Stimulated activated CD4-positive, alpha-beta T cell treated with anti-CD3 and anti-CD28 coated beads, Interleukin-4, amount 100 ng/mL, for 24 hours (primary cell): ENCODE measurements at places on chromosomes 7 and 10.

DNA sequence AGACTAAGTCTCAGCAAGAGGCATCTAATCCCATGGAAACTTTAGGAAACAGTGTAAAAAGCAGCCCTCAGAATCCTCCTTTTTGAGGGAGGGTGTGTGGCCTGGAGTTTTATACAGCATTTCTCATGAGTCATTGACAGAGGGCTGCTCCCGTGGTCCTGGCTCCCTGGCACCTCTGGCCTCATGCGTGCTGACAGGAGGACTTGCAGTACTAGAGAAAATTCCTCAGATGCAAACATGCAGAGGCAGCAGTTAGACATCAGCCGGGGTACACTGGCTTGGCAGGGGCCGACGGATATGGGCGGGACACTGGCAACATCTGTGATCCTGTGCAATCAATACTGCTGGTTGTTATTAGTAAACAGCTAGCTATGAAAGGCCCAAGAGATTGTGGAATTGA is 925.1 kb upstream of the CELF2 start:
- DNase-seq = no peak

DNA sequence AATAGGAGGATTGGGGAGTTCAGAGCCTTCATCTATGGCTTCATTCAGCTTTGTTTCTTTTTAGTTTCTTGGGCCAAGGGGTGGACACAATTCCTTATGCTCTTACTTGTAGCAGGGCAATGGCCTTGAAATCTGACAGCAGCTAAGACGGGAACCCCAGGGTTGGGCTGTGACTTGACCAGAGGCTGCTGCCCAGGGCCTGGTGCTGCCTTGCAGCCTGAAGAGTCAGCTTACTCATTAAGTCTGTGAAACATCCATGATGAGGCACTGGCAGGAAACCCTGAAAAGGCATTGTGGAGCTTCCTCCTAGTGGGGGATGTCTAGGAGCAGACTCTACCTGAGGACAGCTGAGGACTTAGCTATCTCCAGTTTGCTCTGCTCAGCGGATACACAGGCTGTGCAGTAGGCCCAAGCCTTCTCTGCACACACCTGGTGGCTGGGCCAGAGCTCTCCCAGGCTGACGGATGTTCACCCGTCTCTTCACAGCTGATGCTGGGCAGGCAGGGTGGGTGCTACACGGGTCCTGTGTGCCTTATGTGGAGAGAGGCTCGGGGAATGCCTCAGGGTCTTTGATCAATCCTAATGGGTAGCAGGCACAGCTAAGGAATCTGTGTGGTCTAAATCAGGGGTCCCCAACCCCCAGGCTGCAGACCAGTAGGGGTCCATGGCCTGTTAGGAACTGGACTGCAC is 17.8 kb downstream of the CXCL12 start:
- DNase-seq = no peak

- DNase-seq = peak; percentile 42
These were observed 167.0 kb upstream of the CDK1 start for GRCh38 chr10:60611291-60611747.

GRCh38 chr10:109239371-109239770 is 683.9 kb downstream of the XPNPEP1 start:
- DNase-seq = no peak

- no peak for DNase-seq
These were observed 10.4 kb upstream of the WIPF3 start for GRCh38 chr7:29795696-29796580.
